ENCODE measurements at places on chromosomes 7 and 10.

- DNase-seq, result peak; percentile 27
Observed at GRCh38 chr10:43380610-43381222, 9.3 kb downstream of the FXYD4 start.

GRCh38 chr7:25391295-25391861, 163.1 kb upstream of the NPVF start:
- peak; percentile 67 for DNase-seq

DNA sequence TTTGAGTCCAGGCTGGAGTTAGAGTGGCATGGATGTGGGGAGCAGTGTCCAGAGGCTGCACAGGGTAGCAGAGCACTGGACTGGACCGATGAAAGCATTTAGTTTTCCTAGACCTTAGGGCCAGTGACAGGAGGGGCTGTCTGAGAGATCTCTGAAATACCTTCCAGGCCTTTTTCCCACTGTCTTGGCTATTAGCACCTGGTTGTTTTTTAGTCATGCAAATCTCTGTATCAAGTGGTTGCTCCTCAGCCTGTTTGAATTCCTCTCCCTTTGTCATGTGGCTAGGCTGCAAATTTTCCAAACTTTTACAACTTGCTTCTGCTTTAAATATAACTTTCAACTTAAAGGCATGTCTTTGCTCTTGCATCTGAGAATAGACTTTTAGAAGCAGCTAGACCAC, 504.3 kb upstream of the VSTM2A start:
- DNase-seq, result no peak

GRCh38 chr10:75352650-75353049, 48.9 kb downstream of the ZNF503 start:
- peak; percentile 4 for DNase-seq

GRCh38 chr10:52472406-52473146, 158.5 kb downstream of the DKK1 start:
- no peak for DNase-seq

- no peak for DNase-seq
Observed at GRCh38 chr7:118452128-118452527, 227.6 kb downstream of the ANKRD7 start.

DNA sequence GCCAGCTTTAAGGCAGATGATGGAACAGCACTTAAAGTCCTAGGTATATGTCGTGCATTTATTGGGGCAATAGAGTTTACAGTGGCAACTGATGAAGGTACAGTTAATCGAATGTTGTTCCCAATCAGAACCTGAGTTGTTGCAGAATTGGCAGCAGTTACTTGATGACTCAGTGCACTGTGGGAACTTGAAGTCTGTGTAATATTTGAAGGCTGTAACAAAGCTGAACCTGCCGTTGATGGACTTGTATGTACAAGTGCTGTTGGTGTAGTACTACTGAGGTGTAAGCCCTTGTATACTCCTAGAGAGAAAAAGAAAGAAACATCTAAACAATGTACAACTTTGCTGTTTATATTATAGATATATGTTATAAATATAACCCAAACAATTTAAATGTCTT, 75.3 kb downstream of the EPC1 start:
- DNase-seq, result peak; percentile 26

DNA sequence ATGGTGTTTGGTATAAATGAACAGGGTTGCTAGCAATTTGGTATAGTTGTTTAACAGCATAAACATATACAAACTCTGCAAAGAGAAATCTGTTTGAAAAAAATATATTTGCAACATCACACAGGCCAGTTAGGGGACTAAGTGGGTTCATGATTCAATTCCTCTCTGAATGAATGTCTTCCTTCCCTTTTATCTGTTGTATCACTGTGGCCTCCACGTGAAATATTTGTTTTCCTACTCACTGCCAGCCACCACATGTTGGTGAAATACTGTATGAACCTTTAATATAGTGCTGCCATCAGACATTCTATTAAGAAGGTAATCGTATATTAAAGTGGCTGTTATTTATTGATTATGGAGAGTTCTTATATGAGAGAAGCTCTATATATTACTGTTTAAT, 157.0 kb downstream of the ARID5B start:
- DNase-seq, result peak; percentile 36

DNA sequence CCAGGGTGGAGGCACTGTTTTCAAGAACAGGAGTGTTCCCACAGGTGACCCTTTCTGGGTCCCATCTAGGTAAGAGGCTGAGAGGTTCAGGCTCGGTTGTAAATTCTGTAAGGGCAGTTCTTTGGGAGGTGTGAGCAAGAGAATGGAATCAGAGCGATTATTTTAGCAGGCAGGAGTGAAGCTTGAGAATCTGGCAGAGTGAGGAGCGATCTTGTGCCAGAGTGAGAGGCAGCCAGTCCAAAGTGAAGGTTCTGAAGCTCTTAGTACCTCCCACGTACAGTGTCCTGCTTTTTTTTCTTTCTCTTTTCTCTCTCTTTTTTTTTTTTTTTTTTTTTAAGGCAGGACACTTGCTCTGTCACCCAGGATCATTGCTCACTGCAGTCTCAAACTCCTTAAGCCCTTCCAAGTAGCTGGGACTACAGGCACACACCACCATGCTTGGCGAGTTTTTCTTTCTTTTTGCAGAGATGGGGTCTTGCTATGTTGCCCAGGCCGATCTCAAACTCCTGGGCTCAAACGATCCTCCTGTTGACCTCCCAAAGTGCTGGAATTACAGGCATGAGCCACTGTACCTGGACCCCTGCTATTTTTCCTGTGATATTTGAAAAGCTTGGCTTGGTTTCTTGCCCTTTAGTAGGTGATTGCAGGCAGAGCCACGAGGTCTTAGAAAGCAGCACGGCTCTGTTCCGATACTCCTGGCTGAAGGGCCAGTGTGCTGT, 10.9 kb downstream of the POR start:
- DNase-seq, result no peak

DNA sequence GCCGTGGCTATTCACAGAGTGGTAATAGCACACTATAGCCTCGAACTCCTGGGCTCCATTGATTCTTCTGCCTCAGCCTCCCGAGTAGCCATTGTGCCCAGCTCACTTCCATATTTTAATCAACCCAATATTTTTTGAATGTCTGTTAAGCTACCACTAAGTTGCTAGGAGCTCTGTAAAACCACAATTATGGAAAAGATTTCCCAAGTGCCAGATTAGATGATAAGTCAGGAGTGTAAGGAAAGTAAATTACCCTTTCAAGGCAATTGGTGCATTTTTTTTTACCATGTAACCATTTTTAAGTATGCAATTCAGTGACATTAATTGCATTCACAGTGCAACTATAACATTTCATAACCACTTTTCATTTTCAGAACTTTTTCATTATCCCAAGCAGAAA, 87.5 kb upstream of the GATAD1 start:
- DNase-seq, result peak; percentile 22

- DNase-seq, result no peak
Observed at GRCh38 chr7:30249316-30249715, 35.1 kb upstream of the ZNRF2 start.

GRCh38 chr10:31526681-31527080, 207.7 kb downstream of the ZEB1 start:
- no peak for DNase-seq

DNA sequence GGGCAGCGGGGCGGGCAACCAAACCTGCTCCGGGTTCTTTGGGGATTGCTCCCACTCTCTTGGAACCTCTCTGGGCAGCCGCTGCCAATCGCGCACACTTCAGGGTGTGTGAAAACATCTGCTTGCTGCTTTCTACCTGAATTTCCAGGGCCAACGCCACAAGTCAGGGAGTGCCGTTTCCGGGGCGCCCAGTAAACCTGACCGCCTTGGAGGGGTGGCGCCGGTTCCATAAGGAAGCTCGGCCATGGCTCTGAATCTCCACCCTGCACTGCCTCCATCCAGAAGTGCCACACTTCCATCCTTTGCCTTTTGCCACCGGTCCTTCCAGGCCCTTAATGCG, 679 bp upstream of the AFAP1L2 start:
- DNase-seq, result no peak

GRCh38 chr10:3873728-3874461, 88.9 kb upstream of the KLF6 start:
- peak; percentile 70 for DNase-seq

DNA sequence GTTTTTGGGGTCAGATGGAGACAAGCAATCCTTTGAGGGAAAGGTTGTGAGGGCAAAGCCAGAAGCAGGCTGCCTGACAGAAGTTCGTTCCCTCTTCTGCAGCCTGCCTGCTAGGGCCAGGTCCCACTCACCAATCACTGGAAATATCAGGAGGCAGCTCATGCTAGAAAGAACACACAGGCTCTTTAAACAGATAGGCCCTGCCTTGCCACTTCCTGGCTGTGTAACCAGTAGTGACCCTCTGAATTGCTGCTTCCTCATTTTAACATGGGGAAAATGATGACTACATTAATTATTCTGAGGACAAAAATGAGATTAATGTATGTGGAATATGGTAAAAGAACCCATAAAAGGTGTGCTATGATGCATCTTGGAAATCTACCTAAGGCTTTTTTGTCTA, 50.5 kb upstream of the MRLN start:
- no peak for DNase-seq

DNA sequence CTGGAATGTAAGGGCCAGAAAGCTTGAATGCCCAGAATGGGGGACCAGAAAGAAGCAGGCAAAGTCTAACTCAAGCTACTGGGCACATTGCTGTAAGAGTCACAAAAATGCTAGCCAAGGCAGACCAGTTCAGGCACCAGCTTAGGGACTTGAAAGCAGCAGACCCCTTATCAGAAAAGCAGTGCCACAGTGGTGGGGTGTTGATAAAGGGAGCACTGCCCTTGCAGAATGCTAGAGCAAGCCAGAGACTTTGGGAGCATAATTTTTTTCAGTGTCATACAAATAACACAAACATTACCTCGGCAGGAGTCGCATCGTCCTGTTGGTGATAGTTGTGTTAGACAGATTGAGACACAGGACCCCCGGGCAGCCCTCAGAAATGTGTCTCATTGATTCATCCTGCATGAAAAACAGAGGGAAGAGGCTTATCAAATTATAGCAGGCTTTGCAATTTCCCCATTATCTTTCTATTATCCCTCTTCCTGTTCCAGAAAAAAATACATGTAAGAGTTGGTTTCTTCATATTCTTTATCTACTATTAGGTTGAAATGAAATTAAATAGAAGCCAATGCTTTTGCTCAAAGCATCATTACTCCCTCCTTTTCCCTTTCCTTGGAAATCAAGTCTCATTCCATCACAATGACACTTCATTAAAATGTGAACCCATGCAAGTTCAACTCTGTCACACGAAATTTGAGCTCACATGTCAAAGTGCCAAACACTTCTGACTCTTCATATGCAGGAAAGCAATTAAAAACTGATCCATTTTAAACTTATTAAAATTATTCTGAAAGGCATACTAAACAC, 13.4 kb downstream of the LRRC17 start:
- DNase-seq, result no peak

GRCh38 chr10:47022311-47023131, 111.3 kb downstream of the PTPN20 start:
- DNase-seq, result no peak

DNA sequence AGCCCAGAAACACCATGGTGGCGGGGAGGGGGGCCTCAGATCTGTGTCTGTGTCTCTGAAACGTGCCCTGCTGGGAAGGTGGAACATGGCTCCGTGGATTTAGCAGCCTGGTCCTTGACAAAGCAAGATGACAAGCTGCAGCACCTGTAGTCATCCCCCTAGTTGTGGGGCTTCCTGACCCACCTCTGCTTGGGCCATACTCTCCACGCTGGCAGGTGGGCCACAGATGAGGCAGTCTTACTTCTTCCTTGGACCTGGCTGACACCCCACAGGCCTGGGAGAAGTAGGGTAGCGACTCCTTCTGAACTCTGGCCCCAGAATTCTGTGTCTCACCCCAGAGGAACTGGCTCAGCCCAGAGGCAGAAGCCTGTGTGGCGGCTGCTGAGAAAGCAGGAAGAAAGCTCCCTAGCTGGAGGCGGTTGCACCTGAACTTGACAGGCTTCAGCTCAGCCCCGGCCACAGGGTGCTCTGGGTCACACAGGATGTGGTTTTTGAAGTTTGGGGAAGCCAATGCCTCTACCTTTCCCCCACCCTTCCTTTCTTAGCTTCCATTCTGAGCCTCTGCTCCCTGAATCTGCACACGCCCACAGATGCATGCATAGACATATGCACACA, 113.9 kb downstream of the ABLIM1 start:
- DNase-seq, result no peak

DNA sequence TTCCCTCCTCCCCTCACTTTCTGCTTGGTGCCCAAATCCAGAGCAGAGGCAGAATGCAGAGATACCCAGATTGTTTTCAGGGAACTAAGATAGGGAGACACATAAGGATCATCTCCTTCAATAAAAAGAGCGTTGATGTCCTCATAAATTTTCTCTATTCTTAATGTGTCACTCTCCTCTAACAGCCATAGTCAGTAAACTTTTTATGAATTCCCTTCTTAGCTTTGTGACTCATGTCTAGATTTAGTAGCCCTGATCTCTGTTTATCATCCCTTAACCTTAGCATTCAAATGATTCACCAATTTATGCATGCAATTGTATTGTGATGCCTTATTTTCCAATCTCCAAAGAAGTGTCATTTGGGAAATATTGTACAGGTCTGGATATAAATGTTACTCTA, 995.5 kb upstream of the C7orf33 start:
- no peak for DNase-seq

- peak; percentile 53 for DNase-seq
Observed at GRCh38 chr10:4111643-4112042, 326.6 kb upstream of the KLF6 start.

DNA sequence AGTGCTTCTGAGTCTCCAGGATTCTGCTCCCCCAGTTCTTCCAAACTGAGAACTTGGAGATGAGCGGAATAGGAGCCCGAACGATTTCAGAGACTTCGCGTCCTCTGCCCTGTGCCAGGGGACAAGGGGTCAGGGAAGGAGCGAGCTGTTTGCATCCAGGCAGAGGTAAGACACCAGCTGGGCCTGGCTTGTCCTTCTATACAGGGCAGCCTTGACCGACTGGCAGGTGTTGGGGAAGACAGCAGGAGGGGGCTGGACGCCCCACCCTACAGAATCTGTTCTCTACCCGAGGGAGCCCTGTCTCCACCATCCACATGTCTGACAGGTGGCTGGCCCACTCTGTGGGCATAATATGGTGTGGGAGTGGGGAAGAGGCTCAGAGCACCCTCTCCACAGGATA, 7.1 kb downstream of the SPOCK2 start:
- DNase-seq, result no peak

DNA sequence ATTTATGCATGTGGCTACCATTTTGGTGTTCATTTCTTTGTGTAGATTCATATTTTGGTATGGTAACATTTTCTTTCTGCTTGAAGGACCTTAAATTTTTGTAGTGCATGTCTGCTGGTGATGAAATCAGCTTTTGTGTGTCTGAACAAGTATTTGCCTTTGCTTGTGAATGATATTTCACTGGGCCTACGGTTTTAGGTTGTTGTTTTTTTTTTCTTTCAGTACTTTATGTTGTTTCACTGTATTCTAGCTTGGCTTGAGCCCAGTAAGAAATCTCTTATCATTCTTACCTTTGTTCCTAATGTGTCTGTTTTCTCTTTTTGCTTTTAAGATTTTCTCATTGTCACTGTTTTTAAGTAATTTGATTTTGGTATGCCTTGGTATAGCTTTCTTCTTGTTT, 31.9 kb downstream of the SAMD8 start:
- DNase-seq, result peak; percentile 67

DNA sequence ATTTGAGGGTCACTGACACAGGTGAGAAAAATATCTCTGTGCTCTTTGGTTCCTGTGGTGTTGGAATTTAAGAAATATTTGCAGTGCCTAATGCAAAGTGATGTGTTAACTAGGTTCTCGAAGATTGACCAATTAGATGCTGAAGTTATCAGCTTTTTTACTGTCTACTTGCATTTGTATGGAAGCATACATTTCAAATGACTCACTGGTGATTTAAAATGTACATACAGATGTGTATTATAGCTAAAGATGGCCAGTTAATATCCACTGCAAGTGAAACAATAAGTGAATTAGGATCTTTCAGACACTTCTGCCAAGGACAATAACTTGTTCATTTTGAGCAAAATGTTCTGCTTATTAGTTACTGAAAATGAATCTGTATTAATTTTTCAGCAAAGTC, 205.0 kb downstream of the FANK1 start:
- no peak for DNase-seq

Measured in adipocyte (in vitro differentiated cells).